ENCODE measurements at places on chromosomes 5 and 9.

- DNase-seq = no peak
Observed at GRCh38 chr9:114059047-114059803, 18.9 kb downstream of the AMBP start.

DNA sequence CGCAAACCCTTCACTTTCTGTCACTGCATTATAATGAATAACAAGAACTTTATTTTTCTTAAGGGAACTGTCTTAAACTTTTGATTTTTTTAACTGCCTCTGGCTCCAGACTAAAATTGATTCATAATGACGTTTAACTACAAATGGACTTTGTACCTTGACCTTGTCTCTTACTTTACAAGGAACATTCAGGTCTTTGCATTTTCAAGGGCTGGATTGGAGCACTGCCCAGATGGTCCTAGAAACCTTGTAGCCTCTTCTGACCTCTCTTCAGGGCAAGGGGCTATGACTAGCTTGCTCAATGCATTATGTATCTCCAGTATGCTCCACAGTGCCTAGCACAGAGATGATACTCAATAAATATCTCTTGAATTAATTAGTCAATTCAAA lies 612.6 kb upstream of the CLINT1 start:
- DNase-seq = no peak

GRCh38 chr5:120794121-120794520 lies 330.0 kb downstream of the PRR16 start:
- DNase-seq = no peak

- DNase-seq = peak; percentile 98
Observed at GRCh38 chr9:16030528-16031185, 477.8 kb downstream of the CCDC171 start.

DNA sequence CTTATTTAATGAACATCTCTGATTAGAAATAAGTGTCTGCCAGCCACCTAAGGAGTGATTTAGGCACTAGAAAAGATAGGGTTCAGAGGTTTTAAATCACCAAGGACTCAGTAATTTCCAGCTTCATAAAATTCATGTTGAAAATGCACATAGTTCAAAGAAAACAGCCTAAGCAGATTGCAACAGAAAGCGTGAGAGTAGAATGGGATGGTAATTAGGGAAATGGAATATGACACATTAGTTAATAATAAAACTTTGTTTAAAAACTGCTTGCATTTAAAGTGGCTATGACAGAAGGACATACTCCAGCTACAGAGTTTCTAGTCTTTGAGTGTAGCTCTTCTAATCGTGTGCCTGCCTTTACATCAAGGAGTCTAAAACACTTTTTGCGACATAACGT lies 490.8 kb downstream of the TLE4 start:
- DNase-seq = no peak

DNA sequence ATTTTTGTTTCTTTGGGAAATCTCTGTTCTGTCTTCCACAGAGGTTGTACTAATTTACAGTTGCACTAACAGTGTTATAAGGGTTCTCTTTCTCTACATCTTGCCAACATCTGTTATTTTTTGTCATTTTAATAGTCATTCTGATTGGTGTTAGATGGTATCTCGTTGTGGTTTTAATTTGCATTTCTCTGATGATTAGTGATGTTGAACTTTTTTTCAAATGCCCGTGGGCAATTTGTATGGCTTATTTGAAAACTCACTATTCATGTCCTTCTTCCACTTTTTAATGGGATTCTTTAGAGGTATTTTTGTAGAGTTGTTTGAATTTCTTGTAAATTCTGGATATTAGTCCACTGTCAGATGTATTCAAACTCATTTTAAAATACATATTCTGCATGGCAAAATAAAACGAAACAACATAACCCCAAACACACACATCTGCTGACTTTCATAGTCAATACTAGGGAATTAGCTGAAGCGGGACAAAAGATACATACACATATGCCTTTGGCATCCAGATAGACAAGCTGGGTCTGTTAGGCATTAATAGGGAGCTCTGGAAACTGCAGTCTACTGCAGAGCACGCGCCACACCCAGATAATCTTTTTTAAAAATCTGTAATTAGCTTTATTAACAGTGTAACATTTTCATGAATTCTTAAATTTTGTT lies 5.8 kb upstream of the SPATA31C2 start:
- no peak for DNase-seq

DNA sequence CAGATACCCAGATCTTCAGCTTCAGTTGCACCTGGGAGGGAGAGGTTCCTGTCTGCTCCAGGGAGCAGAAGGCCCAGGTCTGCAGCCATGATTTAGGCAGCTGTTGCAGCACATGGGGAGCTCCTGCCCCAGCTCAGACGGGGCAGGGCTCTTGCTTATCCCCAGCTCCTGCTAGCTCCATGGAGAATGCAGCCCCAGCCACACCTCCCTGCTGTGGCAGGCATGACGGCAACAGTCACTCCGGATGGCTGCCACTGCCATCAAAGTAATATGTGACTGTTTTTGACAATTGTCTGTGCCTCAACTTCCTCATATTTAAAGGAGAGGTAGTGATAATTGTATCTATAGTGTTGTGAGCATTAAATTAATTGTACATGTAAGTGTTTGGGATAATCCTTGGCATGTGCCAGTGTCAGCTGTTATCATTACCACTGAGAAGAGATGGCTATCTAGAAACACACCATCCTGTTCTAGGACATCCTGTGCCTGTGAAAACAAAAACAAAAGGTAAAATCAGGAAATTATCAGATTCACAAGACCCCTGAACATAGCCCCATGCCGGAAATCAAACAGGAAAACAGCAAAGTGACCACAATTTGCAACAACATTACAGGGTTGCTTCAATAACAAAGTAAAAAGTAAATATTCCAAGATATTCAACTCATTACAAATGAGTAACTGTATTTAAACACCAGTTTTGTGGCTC lies 1048.8 kb upstream of the ACO1 start:
- DNase-seq = no peak

- no peak for DNase-seq
Observed at GRCh38 chr5:74621492-74621891, 19.0 kb downstream of the ENC1 start.

DNA sequence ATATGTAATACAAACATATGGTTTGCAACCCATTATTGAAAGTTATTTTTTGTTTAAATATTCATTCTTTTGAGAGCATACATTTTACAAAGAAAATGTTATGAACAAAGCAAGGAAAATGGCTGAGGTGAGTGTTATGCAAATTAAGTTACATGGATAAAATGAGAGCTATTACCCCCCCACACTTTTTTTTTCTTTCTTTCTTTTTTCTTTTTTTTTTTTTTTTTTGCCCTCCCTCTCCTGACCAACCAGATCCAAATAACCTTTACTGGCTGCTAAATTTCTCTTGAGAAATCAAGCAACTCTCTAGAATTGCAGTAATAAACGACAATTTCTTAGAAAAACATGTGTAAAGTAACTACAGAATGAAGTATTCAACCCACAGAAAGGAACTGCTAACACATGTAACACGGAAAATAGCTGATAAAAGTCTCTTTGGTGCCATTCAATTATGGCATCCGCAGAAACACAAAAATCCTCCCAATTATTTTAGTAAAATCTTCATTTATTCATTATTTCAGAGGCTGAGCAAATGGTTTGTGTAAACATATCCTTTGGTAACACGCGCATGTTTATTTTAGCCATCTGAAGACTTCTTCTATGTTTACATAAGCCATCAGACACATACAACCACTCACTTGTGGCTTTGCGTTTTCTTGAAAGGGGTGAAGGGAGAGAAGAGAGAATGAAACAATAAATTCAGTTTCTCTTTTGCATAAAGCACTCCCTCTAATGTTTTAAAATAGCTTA lies 216.1 kb downstream of the NFIB start:
- DNase-seq = no peak

- no peak for DNase-seq
Observed at GRCh38 chr5:42948961-42949347, 91.2 kb downstream of the ANXA2R start.

- DNase-seq = no peak
Observed at GRCh38 chr5:98513380-98513779, 260.1 kb upstream of the RGMB start.

- peak; percentile 45 for DNase-seq
Observed at GRCh38 chr9:94822273-94822672, 95.8 kb downstream of the AOPEP start.

DNA sequence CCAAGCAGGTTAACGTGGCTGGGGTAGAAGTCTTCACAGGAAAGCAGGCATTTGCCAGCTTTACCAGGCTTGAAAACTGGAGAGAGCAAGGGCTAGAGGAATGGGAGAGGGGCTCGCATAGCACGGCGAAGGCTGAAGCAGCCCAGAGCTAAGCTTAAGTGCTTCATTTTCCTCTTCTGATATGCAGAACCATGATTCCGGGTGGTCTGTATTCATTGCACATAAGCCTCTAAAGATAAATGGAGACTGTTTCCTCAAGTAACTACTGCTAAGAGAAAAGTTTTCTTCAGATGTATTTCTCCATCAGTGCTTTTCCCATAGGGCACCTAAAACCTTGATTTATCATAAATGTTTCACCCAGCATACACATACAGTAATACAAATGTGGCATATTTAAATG lies 414.1 kb downstream of the MLLT3 start:
- no peak for DNase-seq

DNA sequence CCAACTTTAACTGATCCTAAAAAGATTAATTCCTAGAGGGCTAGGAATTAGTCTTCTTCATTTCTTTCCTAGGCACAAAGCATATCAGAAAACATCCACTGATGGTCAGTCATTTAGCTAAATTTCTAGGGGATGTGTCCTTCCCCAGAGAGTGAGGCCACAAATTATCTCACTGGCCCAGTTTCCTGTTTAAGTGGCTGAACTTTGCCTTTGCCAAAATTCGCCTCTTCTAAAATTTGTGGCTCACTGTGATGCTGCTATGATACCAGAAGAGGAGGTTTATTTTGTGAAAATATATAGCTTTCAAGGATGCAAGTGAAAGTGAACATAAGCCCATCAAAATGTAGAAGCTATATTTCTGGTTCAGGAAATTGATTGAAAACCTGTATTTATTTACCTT lies 98.1 kb upstream of the FER start:
- no peak for DNase-seq

DNA sequence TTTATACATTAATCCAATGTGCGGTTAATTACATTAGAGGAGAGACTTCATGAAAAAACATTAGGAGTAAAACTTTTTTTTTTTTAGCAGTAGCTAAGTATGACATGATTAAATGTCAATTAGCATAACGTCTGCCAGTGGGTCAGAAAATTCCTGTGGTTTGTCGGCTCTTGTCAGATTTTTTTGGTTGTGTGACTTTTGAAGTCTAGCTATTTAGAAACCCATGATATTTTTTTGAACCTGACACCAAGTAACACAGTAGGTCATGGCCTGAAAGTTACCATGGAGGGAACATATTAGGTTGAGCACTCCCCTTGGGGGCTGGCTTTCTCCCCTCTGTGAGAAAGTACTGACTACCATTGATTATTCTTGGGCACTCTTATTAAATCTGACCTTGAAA lies 84.8 kb upstream of the ALDH1A1 start:
- DNase-seq = peak; percentile 83

- no peak for DNase-seq
Observed at GRCh38 chr9:86352440-86353077, 1.7 kb downstream of the TUT7 start.

DNA sequence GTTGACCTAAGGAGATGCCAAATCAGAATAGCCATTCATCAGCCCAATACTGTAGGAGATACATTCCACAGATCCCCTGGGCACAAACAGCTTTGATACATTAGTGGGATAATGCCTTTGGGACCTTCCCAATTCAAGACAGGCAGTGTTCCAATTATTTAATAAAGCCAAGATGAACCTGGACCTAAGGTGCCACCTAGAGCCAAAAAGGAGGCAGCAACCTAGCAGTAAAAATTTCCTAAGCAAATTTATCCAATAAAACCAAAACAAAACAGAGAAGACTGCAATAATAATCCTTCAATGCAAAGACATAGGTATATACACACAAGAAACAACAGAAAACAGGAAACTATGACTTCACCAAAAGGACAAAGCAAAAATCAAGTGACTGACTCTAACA lies 253.0 kb downstream of the HINT1 start:
- DNase-seq = no peak

DNA sequence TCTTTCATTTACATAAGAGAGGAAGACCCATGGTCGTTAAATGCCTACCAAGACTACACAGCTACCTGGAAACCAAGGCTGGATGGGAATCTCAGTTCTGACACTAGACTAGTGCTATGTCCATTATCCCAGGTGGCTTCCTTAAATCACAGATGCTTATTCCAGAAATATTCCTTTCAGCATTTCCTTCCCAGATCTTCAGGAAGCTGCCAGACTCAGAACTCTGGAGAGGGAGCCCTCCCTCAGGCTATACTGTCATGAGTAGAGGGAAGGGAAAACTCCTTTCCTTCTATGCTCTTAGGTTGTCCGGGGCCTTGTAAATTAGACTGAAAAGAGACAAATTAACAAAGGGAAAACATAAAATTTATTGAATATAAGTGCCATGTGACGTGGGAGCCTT lies 20.8 kb downstream of the FREM1 start:
- no peak for DNase-seq

Measured in astrocyte of the hippocampus (primary cell).